Stimulated activated CD4-positive, alpha-beta T cell treated with anti-CD3 and anti-CD28 coated beads, Interleukin-1b, Interleukin-23, amount 100 ng/mL, for 24 hours (primary cell): ENCODE measurements at places on chromosomes 5 and 9.

DNA sequence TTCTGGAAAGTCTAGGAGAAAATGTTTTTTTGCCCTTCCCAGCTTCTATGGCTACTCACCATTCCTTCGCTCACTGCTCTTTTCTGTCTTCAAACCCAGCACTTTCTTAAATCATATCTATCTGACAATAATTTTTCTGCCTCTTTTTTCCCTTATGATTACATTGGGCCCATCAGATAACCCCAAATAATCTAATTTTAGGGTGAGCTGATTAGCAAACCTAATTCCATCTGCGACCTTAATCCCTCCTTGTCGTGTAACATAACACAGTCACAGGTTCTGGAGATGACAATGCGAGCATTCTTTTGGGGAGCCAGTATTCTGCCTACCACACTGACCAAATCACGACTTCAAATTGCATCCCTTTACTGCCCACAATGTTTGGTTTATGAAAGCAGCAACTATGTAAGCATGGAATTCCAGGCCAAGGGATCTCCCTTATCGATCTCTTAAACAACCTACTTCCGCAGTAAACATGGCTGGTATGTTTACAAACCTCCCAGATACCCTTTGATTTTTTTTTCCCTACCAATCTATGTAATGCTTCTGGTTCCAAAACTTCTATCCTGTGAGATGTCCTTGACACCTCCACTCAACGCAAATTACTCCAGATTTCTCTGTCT lies 2122.2 kb downstream of the MAT2B start:
- DNase-seq = no peak

DNA sequence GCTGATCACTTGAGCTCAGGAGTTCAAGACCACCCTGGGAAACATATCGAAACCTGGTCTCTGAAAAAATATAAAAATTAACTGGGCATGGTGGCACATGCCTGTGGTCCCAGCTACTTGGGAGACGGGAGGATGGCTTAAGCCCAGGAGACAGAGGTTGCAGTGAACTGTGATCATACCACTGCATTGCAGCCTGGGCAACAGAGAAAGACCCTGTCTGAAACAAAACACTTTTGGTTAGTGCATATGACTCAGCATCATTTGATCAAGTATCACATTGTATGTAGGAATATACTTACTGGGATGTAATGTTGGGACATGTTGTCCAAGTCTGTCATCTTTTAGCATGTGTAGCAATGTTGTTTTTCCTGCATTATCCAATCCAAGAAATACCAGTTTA lies 12.0 kb downstream of the SAR1B start:
- no peak for DNase-seq

- no peak for DNase-seq
These were observed 90.5 kb upstream of the GDNF start for GRCh38 chr5:37930350-37930749.

DNA sequence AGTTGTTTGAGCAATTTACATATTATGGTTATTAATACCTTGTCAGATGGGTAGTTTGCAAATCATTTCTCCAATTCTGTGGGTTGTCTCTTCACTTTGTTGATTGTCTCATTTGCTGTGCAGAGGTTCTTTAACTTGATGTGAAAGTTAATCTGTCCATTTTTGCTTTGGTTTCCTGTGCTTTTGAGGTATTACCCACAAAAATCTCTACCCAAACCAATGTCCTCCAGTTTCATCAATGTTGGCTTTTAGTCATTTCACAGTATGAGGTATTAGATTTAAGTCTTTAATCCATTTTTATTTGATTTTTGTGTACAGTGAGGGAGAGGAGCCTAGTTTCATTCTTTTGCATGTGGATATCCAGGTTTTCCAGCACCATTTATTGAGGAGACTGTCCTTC lies 82.4 kb downstream of the MRPS30 start:
- no peak for DNase-seq

DNA sequence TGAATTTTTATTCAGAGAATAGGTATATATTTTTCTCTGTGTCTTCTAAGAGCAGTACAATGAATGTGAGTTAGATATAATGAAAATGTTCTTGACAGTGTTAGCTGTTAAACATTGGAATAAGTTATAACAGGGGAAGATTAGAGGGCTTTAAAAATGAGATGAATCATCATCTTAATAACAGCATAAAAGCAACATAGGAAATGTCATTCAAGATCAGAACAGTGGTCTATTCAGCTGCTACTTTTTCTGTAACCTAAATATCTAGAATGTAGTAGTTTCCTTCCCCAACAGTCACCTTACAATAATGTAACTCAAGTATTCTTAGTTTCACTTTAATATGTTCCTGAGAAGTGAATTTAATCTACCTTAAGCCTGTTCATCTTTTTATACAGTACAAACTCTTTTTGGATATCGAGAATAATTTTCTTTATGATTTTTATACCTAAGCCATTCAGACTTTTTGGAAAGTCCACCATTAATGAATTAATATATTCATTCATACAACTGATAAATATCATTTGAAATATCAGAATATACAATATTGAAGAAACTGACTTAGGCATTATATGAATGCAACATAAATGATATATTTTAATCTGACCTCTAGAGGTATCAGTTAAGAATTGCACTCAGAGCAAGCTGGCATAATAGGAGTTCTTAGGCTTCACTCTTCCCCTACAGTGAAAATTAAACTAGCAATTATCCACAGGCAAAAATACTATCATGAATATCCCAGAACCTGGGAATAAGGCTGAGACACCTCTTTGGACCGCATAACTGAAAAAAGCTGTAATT lies 66.1 kb upstream of the EDIL3 start:
- no peak for DNase-seq

DNA sequence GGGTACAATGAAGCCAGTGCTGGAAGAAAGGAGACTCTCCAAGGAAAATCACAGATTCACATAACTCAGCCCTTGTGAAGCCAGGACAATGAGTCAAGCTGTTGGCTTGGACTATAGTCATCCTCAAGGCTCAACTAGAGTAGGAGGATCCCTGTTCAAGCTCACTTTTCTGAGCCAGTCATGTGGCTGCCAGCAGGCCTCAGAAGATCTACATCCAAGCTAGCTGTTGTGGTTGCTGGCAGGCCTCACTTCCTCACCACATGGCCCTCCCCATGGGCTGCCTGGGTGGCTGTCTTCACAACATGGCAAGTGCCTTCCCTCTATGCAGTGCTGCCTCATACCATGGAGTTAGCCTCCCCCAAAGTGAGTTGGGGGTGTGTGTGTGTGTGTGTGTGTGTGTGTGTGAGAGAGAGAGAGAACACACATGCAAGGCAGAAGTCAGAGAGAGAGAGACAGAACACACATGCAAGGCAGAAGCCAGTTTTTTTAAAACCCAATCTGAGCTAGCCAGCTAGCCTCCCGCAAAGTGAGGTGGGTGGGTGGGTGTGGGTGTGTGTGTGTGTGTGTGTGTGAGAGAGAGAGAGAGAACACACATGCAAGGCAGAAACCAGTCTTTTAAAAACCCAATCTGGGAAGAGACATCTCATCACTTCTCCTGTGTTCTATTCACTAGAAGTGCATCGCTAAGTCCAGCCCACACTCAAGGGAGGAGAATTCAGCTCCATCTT lies 17.1 kb downstream of the SCAI start:
- peak; percentile 62 for DNase-seq

- DNase-seq = no peak
These were observed 158.7 kb downstream of the DRD1 start for GRCh38 chr5:175285261-175285660.
